Left ventricle myocardium superior (tissue), 1 donor: ENCODE measurements at places on chromosomes 7 and 10. TPM values are rescaled to one million over a fixed set of nuclear protein-coding genes. Genes with fewer than 3 reads are reported as not detected.

ATXN7L1 gene
- 3.7 TPM for total RNA-seq

BAG3 gene
- 151 TPM for total RNA-seq

DNA sequence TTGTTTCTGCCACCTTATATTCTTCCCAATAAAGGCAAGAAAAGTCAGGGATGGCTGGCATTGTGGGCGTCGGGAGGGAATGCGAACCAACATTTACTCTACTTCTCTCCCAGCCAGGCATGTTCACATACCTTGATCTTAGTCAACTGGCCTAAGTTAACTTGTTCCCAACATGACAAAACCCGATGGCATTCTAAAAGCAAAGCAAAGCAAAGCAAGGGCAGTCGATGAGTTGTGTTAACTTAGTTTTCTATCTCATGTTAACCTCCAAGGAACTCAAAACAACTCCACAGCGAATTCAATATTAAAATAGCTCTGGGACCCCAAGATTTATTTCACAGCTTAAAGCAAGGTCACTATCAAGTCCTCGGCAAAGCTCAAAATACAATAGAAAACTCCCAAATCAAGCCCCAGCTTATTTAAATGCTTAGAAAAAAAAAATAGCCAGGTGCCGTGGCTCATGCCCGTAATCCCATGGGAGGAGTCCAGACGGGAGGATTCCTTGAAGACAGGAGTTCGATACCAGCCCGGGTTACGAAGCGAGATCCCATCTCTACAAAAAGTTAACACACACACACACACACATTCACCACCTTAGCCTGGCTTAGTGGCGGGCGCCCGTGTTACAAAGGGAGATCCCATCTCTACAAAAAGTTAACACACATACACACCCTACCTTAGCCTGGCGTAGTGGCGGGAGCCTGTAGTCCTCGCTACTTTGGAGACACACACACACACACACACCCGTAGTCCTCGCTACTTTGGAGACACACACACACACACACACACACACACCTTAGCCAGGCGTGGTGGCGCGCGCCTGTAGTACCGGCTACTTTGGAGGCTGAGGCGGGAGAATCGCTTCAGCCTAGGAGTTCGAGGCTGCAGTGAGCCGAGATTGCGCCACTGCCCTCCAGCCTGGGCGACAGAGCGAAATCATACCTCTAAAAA, 901 bp upstream of the CCNY start:
- no peak for DNase-seq

- no peak for DNase-seq
Measured at GRCh38 chr10:62829622-62830021, 13.5 kb upstream of the EGR2 start.

GRCh38 chr7:148611692-148612091, 21.1 kb downstream of the C7orf33 start:
- no peak for DNase-seq
